ENCODE measurements at places on chromosomes 2 and 18.

GRCh38 chr18:24601585-24601984, 141.1 kb downstream of the HRH4 start:
- DNase-seq, result no peak

DNA sequence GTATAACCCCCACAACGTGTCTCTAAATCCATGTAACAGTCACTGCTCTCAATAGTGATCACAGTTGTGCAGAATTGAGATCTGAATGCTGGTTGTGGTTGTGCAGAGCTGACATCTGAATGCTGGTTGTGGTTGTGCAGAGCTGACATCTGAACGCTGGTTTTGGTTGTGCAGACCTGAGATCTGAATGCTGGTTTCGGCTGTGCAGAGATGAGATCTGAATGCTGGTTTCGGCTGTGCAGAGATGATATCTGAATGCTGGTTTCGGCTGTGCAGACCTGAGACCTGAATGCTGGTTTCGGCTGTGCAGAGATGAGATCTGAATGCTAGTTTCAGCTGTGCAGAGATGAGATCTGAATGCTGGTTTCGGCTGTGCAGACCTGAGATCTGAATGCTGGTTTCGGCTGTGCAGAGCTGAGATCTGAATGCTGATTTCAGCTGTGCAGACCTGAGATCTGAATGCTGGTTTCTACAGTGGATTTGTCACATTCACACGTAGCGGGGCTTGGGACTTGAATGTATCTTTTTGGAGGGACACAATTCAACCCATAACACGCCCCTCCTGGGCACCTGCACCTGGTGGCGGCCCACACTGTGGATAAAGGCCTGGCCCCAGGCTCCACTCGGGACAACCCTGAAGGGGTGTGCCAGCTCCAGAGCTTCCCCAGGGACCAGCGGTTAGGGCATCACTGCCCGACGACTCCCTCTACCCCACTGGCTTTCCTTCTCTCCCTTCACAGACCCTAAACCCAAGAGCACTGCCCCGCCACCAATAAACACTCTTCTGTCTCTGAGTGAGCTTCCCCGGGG, 51.1 kb upstream of the SLC66A3 start:
- no peak for DNase-seq

DNA sequence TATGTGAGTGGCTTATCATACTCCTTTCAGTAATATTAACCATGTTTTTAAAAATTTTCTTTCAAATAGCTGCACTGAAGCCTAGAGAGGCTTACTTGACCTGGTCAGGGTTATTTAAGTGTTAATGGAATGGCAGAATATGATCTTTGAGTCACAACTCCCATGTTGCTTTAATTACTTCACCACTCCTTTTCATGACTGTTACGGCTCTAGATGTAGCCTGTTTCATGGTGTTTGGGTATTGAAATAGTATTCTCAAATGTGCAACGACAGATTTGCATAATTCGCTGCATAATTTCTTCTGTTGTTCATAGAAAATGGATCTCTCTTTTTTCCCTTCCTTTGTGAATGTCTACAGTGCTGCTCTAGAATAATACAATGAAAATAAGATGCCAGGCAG, 51.6 kb upstream of the PLA2R1 start:
- DNase-seq, result peak; percentile 51

- no peak for DNase-seq
Measured at GRCh38 chr2:230694241-230694640, 18.4 kb upstream of the CAB39 start.

DNA sequence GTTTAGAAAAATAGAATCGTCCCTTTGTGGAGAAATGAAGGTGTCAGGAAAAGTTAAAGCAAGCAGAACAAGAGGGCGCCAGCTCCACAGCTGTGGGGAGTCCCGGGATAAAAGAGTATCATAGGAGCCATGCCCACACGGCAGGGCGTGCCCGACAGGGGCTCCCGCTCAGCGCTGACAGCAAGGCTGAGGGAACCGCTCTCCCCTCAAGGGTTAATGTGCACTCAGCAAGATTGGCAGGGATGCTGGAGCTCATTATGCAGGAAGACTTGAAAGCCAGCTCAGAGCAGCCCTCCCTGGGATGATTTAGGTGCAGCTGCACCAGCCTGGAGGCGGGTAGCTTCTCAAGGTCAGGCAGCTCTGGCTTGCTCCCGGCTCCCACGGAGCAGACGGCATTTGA, 500.2 kb downstream of the EIPR1 start:
- no peak for DNase-seq

DNA sequence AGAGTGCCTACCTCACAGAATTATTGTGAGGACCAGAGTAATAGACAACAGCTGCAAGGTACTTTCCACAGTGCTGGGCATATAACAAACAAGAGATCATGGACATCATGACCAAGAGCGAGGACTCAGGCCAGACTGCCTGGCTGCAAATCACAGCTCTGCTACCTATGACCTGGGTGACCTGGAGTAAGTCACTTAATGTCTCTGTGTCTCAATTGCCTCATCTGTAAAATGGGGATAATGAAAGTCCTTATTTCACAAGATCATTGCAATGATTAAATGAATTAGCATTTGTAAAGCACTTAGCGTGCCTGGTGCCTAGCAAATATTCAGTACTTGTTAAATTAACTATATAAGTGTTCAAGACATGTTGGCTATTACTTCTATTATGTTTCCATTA, 59.7 kb downstream of the PRKCE start:
- DNase-seq, result no peak

- no peak for DNase-seq
Measured at GRCh38 chr2:237694415-237695194, 67.2 kb downstream of the LRRFIP1 start.

GRCh38 chr18:59810183-59810582, 89.6 kb upstream of the PMAIP1 start:
- DNase-seq, result no peak

GRCh38 chr2:85712336-85712735, 18.2 kb downstream of the GNLY start:
- DNase-seq, result no peak

DNA sequence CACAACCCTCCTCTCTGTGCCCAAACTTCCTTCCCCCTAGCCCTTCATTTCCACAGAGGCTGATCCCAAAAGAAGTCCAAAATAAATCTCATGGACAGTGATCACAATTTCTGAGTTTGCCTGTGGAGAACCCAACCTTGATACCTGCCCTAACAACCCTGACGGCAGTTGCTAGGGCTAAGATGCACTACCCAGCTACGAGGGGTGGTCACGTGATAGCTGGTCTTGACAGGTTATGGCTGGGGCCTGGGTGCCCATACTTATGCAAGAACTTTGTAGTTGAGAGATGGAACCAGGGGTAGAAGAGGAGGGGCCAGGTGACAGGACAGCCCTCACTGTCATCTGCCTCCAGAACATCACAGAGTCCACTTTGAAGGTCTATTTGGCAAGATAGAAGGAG, 147.9 kb downstream of the AKAIN1 start:
- DNase-seq, result no peak

GRCh38 chr18:12233378-12233777, 20.8 kb upstream of the CIDEA start:
- DNase-seq, result no peak

DNA sequence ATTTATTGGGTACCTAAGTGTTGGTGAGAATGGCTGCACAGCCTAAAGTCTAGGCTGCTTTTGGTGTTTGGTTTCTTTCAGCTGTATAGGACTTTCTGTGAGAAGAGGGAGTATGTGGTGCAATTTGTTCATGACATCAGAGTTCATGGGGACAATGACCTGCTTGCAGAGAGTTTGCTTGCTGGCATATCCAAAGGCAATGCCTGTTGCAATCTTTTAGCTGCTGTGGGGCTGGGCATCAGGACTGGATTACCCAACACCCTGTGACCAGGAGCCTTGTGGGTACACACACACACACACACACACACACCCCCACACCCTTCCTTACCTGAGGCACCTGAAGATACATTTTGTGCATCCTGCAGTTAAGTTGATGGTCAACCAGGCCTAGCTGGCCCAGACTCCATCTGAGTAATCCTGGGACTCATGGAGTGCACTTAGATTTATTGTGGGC, 68.4 kb downstream of the LIPG start:
- no peak for DNase-seq

GRCh38 chr2:6960659-6961058, 43.4 kb downstream of the RNF144A start:
- peak; percentile 82 for DNase-seq

DNA sequence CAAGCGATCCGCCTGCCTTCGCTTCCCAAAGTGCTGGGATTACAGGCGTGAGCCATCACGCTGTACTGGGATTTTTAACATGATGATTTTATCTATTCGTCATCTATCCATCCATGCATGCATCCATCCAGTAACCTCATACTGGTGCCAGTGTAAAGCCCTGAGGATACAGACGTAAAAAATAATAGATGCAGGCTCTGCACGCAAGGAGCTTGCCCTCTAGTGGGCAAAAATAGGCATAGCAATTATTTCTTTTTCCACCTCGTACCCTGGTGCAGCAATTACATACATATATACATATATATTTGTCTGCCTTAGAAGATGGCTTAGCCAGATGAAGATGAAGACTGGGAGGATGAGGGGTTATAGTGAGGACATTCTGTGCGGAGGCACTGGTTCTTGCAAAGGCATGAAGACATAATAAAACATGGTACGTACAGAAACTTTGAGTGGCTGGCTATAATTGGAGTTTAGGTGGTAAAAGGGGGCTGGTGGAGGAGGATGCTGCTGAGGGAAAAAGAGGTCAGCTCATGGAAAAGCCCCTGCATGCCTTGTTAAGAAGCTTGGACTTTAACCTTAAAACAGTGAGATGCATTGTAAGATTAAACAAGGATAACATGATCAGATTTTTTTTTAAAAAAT, 19.6 kb upstream of the RPIA start:
- DNase-seq, result peak; percentile 64

All from AG10803 (cell line).